Colonic mucosa (tissue), 4 donors: ENCODE measurements at places on chromosomes 4 and X. TPM values are rescaled to one million over a fixed set of nuclear protein-coding genes. Genes with fewer than 3 reads are reported as not detected.
A peak's percentile ranks its signal among the peaks of the same experiment; 100 is the strongest.

The RBMXL3 gene
- not detected for total RNA-seq

The IL2RG gene
- 61.0 TPM for total RNA-seq

The S100P gene
- total RNA-seq = 547 TPM

The MND1 gene
- total RNA-seq = 11.7 TPM

The BCOR gene
- total RNA-seq = 18.3 TPM

The XAGE2 gene
- not detected for total RNA-seq

The FAT4 gene
- 4.3 TPM for total RNA-seq

The HSFX2 gene
- not detected for total RNA-seq

The PLXNB3 gene
- 3.7 TPM for total RNA-seq

The TSPAN7 gene
- 91.5 TPM for total RNA-seq

The USP26 gene
- not detected for total RNA-seq

The SHROOM2 gene
- total RNA-seq = 3.9 TPM

The GAGE13 gene
- not detected for total RNA-seq

DNA sequence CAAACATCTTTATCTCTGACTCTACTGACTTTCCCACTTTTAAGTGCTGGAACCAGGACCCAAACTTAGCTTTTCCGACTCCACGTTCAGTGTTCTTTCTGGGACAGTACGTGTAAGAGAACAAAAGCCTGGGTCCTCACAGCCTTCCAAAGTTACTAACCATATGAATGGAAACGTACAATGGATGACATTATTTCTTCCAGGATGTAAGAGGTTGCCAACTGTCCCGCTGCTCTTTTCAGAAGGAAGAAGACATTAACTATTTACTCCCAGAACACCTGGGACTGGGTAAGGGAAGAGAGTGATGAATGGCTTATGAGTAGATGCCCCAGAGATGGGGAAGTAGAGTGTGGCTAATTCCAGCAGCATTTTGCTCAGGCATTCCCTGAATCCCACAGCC lies 114.7 kb downstream of the TRAPPC11 start:
- DNase-seq = no peak

DNA sequence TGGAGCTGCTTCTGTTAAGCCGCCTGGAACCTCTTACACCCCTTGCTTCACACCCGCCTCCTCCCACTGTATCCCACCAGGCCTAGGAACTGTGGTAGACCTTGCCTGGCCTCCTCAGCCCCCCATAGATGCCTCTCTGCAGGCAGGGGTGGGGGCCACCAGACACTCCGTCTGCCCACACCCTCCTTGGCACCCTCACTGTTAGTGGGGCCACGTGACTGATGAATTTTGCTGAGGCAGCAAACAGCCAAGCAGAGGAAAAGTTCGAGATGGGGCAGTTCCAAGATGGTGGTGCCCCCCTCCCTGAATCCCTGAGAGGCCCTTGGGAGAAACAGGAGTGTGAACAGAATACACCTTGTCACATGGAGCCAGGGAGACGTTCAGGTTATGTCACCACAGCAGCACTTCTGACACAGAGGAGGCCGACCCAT lies 41.2 kb upstream of the C4orf50 start:
- no peak for DNase-seq

GRCh38 chr4:15412461-15412860 lies 15.4 kb upstream of the C1QTNF7 start:
- DNase-seq = no peak

DNA sequence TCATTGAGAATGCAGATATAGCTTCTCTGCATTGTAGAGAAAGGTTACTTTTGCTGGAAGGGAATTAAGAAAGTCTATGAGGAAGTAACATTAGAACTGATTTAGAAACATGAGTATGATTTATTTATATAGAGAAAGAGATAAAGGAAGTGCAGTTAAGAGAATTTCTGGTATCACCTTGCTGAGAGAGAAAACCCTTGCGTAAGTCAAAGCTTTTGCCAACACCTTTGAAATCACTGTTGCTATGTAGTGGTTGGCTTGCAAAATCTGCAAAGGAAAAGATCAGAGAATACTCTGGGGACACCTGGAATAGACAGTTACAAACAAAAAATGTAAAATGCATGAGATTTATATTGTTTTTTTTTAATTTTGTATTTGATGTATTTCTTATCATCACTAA lies 137.3 kb upstream of the RXFP1 start:
- DNase-seq = no peak

DNA sequence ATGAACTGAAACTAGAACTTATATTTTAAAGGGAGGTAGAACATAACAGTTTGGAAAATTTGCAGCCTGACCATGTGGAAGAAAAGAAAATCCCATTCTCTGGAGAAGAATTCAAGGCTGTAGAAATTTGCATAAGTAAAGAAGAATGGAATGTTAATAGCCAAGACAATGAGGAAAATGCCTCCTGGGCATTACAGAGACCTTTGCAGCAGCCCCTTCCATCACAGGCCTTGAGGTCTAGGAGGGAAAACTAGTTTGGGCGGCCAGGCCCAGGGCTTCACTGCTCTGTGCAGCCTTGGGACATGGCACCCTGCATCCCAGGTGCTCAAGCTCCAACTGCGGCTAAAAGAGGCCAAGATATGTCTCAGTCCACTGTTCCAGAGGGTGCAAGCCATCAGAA lies 1506.8 kb downstream of the PCDH18 start:
- DNase-seq = no peak

DNA sequence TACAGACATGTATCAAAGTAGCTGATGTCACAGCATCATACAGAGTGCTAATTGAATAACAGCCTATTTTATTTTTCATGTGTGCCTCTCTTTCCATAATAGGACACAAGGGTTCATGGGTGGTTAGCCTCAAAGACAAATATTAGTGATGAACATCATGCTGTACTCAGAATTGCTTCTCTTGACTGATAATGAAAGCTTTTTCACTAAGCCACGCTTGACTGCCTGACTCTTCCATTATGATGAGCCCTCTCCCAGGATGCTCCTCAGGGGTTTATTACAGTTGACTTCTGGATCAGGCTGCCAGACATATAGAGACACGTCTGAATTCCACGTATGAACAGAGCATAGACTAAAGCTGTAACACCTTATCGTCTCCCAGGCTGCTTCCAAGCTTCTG lies 2757.5 kb downstream of the PCDH7 start:
- no peak for DNase-seq

- DNase-seq = no peak
These were observed 9.7 kb downstream of the SLC39A8 start for GRCh38 chr4:102335616-102336015.

GRCh38 chr4:75705198-75705977 lies 19.0 kb upstream of the USO1 start:
- DNase-seq = peak; percentile 36

DNA sequence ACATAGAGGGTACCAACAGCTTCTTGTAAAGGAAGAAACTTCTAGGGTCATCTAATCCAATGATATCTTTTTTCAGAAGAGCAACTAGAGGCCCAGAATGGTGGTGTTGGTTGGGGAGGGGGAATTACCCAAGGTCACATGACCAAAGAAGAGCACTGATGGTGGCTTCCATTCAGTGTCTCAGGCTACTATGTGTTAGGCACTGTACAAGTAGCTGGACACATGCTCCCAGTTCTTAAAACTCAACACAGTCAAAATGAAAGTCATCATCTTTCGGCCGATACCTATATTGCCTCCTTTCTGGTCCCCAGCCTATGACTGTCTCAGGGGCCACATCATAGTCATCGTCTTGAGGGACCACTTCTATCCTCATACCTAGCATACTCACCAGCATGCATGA lies 88.1 kb downstream of the ARHGAP6 start:
- no peak for DNase-seq

- no peak for DNase-seq
These were observed 65.5 kb downstream of the GLRA3 start for GRCh38 chr4:174763454-174764104.

DNA sequence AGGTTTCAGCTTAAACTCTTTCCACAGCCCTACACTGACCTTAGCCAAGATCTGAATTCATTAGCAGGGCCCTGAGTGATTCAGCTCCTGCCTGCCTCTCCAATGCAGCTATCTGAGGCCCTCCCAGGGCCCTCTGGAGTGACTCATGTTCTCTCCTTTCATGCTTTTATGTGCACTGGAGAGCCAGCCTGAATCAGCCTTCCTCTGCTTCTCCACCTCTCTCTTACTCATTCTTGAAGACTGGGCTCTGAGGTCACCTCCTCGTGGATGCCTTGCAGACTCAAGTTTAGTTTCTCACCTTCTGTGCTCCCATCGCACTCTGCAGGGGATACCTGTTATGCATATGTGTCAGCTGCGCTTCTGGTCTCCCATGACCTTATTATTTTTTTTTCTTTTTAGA lies 3.1 kb upstream of the OCIAD2 start:
- no peak for DNase-seq

DNA sequence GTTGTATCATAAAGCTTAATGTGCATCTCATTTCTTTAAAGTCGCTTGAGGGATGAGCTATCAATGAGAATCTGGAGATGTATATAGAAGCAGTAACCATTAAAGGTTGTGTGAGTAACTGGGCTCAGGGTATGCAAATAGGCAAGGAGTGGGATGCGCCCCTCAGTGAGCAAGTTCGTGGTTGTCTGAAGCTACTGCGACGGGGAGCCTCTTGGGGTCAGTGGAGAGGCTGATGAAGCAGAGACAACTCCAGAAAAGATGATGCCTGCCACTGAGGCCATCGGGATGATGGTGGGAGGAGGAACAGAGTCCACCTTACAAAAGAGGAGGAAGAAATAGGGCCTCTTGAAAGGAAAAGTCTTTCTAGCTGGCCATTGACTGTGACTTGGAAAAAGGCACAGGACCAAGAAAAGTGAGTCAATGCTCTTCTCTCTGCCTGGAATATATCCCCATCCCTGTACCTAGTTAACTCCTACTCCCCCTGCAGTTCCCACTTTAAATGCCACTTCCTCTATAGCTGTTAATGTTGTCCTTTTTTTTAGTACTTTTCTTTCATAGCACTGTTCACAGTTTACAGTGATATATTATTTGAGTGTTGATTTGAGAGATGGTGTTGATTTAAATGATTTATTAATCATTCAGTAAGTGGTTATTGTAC lies 51.4 kb upstream of the LSM6 start:
- DNase-seq = no peak

DNA sequence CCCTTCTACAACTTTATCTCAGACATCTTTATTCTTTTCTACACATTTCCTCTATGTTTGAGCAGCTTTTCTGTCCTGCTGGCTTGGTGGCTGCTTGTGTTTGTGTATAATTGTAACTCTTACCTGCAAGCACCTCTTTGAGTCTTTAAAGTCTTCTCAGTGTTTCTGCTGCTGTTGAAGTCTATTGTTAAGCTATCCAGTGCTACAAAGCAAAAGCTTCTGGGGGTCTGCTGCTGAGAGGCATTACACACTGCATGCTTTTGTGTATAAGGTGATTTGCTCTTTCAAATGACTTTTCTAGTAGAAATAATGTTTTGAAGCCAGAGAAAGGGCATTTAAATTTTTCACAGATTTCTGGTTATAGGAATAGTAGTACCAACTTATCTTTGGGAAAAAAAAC lies 241.8 kb downstream of the DTHD1 start:
- no peak for DNase-seq

DNA sequence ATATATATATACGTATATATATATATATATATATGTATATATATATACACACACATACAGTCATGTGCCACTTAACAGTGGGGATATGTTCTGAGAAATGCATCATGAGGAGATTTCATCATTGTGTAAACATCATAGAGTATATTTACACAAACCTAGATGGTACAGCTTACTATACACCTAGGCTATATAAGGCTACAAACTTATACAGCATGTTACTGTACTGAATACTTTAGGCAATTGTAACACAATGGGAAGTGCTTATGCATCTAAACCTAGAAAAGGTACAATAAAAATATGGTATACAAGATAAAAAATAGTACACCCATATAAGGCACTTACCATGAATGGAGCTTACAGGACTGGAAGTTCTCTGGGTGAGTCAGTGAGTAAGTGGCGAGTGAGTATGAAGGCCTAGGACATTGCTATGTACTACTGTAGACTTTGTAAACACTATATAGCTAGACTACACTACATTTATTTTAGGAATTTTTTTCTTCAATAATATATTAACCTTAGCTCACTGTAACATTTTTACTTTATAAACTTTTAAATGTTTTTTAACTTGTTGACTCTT lies 13.2 kb upstream of the CCSER1 start:
- no peak for DNase-seq

GRCh38 chr4:15809466-15809865 lies 31.3 kb downstream of the CD38 start:
- no peak for DNase-seq

GRCh38 chr4:182231080-182231479 lies 12.1 kb upstream of the TENM3 start:
- no peak for DNase-seq

- peak; percentile 20 for DNase-seq
These were observed 5.4 kb upstream of the NAA11 start for GRCh38 chr4:79331126-79331876.

- peak; percentile 60 for DNase-seq
These were observed 95.1 kb upstream of the IQCM start for GRCh38 chr4:149910604-149911350.

GRCh38 chr4:16916719-16917337 lies 18.4 kb upstream of the LDB2 start:
- peak; percentile 34 for DNase-seq
